ENCODE measurements at places on chromosomes 7 and 10.
A peak's percentile ranks its signal among the peaks of the same experiment; 100 is the strongest.

DNA sequence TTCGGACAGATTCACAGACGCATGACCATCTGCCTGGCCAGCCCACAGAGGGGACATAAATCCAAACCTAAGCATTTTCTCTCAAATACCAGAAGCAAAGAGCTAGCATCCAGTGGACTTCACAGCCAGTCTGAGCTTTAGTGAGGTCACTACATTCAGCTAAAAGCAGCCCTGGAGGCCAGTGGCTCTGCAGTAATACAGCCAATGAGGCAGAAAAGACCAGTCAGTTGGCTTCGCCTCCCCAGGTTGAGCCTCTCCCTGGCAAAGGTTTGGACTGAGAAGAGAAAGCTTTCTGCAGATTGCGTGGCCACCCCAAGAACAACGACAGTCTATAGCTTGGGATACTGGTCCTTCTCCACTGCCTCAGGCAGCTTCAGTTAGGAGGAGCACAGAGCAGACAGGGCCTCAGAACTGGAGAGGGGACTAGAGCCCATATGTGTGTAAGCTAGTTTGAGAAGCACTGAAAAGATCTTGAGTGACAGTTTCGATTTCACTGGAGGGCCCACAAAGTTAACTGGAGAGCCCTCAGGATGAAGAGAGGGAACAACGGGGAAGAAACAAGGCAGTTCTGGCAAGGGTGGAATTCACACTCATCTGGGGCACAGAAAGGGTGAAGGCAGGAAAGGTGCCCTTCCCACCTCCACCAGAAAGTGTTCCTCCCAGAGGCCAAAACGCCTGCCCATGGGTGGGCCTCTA lies 3.8 kb downstream of the WDR91 start:
- no peak for DNase-seq

GRCh38 chr7:121576148-121576917 lies 180.2 kb upstream of the FAM3C start:
- no peak for DNase-seq

DNA sequence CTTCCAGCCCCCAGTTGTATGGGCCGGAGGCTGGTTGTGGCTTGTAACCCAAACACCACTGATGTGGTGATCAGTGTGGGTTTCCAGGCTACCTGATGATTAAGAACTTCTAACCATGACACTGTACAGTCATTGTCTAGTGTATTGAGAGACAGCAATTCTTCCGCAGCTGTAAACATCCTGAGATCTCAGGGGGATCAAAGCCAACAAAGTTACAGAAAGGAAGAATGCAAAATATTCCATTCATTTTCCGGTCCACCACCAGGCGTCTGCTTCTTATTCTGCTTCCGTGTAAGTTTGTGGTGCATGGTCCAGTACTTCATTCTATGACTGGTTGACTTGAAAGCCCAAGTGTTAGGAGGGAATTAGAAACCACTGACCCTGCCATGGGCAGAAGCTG lies 10.3 kb upstream of the GLI3 start:
- DNase-seq: no peak

- no peak for DNase-seq
Observed at GRCh38 chr7:117809958-117810357, 63.3 kb downstream of the CTTNBP2 start.

- no peak for DNase-seq
Observed at GRCh38 chr10:31062856-31063255, 31.2 kb upstream of the ZNF438 start.

DNA sequence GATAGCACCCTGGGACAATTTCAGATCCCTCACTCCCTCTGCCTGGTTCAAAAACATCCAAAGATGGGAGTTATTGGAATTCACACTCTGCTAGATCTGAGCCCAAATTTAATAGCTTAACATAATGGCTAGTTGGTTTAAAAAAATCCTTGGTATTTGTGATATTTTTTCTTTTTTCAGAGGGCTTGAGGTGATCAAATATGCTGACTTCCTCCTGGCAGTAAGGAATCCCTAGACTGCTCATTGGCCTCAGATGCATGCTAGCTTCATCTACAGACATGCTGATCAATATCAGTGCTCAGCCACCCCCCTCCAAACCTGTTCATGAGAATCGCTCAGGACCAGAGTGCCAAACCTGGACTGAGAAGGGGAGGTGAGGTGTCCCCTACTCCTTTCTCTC lies 74.7 kb upstream of the PLPP4 start:
- no peak for DNase-seq

GRCh38 chr10:66281327-66281726 lies 644.5 kb upstream of the LRRTM3 start:
- no peak for DNase-seq

- DNase-seq: no peak
Observed at GRCh38 chr10:77441353-77442166, 196.0 kb downstream of the KCNMA1 start.

DNA sequence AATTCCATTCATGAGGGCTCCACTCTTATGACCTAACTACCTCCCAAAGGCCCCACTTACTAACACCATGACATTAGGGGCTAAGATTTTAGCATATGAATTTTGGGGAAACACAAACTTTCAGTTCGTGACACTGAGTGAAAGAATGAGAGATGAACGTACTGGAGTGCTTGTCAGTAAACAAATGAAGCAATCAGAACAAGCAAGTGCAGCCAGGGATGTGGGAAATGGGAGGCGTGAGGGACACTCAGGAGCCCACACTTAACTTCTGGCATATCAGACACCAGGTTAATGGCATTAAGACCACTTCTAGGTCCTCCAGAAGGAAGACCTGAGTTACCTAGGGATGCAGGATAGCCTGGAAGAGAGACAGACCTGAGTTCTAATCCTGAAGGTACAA lies 2.3 kb upstream of the MDFIC start:
- no peak for DNase-seq

DNA sequence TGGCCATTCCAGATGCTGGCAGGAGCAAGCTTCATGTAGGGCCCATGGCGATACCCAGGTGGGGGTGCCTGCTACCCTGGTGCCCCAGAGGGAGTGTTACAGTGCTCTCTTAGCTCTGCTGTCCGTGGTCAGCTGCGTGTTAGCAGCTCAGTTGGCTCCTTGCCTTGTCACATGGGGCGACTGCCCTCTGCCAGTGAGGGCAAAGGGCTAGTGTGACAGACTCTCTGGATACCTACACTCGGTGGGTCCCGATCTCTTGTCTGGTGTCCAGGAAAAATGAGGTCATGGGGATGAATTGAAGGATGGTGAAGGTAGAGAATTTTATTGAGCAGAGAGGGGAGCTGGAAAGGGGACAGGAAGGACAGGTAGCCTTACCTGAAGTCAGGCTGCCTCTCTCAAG lies 152.2 kb downstream of the CYP26A1 start:
- DNase-seq: no peak

- DNase-seq: no peak
Observed at GRCh38 chr10:13795653-13796555, 209.1 kb downstream of the PRPF18 start.

GRCh38 chr7:125055376-125055775 lies 125.8 kb upstream of the POT1 start:
- DNase-seq: no peak

DNA sequence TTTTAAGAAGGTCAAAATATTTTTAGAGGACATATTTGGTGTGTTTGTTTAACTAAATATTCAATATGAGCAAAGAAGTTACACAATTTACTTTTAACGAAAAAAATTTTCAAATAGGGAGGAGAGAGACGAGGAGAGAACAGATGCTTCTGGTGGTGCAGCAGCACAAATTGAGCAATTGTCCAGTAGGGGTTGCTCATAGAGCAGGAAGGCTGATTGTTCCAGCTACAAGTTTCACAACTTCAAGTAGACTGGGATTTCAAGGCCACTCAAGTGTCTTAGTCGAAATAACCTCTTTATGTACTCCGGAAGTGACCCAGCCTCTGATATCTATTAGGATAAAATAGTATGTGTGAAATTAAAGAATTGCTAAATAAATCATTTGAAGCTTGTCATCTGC lies 197.9 kb downstream of the HDAC9 start:
- DNase-seq: no peak

DNA sequence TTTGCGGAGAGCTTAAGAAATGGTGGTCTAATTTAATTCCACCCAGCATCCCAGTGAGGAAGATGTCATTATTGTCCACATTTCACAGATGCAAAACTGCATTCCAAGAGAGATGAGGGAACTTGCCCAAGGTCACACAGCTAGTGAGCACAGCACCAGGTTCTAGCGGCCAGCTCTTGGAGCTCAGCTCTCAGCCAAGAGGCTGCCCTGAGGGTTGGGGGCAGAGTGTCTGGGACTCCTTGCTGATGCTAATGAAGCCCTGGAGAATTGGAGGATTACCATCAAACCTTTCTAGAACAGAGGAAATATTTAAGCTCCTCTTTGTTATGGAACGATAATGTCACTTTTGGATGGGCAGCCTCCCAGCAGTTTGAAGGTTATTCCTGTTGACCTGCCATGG lies 48.0 kb downstream of the PLPP4 start:
- DNase-seq: no peak

DNA sequence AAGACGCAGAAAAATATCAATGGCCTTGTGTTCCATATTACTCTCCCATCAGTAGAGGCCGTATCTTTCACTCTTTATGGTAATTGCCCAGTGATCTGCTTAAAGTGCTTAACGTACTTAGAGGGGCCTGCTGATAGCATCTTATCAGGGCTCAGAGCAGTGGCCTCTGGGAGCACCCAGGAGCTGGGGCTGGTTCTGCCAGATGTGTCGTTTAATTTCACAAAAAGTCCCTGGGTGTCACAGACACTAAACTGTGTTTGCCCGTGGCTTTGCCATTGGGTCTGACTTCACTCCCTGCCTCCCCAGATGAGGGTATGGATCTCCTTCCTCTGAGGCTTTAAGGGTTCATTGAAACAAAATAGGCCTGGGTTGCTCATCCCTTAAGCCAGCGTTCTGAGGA lies 435.3 kb downstream of the GATA3 start:
- DNase-seq: no peak

DNA sequence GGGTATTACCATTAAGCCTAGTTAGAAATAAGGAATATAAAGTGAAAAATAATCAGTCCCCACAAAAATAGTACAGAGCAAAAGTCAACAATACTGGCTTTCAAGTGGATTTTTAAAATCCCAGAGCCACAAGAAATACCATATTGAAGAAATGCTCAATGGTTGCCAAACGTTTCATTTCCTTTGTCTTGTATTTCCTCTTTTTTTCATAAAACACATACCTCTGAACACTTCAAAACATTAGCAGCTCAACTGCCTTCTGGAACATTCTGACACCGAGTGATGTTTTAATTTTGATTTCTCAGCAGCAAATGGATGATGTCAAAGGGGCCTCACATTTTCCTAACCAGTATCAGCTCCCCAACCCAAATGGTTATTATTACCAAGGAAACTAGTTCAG lies 10.5 kb downstream of the NOD1 start:
- DNase-seq: no peak

GRCh38 chr7:153072806-153073205 lies 313.3 kb downstream of the ACTR3B start:
- DNase-seq: no peak

DNA sequence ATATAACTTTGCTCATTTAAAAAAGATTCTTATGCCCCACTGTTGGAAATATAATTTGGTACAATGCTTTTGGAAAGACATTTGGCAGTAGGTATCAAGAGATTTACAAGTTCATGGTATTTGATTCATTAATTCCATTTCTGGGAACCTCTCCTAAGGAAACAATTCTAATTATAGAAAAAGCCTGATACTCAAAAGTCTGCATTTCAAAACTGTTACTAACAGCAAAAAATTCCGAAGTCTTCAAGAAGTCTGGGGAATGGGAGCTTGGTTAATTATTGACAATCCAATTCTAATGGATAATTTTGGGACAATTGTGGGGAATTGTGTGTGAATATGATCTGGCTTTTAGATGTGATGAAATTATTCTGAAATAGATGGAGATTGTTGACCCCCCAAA lies 59.6 kb downstream of the HDAC9 start:
- DNase-seq: no peak

DNA sequence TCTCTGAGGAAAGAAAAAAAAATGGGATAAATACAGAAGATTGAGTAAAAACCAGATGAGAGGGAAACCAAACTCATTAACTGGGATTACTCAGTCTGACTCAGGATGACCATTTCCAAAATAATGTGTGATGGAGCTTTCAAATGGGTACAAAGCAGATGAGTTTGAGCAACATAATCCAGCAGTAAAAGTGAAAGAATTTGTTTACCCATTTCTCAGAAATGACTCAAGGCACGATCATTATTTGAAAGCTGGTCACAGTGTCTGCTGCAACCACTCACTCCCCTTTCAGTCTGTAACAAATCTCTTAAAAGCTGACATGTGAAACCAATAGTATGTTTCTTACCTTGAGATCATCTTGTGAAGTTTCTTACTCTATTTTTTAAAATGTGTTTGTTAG lies 104.7 kb upstream of the KLF14 start:
- no peak for DNase-seq

DNA sequence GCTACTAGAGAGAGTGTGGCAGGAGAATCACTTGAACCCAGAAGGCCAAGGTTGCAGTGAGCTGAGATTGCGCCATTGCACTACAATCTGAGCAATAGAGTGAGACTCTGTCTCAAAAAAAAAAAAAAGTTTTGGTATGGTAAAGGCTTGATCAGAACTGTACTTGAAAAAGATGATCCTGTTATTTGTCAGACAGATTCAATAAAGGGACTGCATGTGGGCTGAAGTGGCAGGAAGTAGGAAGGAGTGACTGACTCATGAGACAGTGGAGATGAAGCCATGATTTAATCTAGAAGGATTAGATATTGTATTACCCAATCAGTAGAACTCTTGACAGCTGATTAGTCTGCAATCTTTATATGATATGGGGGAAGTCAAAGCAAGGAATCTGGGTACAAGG lies 2.7 kb upstream of the TMEM254 start:
- no peak for DNase-seq

GRCh38 chr10:20406281-20407104 lies 490.6 kb downstream of the NEBL start:
- DNase-seq: no peak

GRCh38 chr10:132142396-132143161 lies 44.2 kb upstream of the DPYSL4 start:
- no peak for DNase-seq

GRCh38 chr10:3197348-3198003 lies 24.9 kb upstream of the PITRM1 start:
- DNase-seq: peak; percentile 9

DNA sequence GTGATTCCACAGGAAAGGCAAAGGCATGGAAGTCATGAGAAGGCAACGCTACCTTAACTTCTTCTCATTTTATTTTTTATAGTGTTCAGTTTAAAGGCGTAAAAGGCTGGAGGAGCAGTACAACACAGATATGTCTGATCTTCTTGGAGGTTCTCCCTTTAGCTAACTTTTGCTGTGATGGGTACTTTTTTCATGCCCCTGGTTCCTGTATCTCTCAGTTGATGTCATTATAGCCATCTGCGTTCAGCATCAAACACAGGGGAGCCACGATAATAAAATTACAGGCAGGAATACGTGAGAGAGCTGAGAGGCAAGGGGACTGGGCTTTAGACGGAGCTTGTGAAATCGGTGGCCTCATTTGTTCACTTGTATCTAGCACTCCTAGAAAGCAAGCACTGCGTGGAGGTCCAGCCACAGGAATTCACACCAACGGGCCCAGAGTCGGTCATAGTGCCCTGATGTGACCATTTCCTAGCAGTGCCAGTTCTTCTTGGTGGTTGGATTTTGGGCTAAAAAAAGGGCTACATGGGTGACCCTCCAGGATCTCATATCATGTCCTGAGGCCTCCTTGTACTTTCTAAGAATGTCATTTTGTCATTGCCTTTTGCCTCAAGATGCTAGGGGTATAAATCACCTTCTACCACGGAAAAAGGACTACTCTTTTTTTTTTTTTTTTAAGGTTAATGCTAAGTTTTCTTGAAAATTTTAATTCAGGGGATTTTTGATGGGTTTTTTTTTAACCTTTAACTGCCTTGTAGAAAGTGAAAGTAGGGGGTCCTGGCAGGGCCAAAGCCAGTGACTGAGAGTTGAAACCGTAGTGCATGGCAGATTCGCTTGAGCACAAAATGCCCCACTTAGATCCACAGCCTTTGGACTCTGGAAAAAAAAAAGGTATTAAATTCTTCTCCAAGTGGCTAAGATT lies 191.5 kb downstream of the CELF2 start:
- no peak for DNase-seq

Data from NCI-H2171 (cell line).